ENCODE measurements at places on chromosomes 6 and 20. TPM values are rescaled to one million over a fixed set of nuclear protein-coding genes. Genes with fewer than 3 reads are reported as not detected.

Gene IMPG1
- total RNA-seq = not detected

DNA sequence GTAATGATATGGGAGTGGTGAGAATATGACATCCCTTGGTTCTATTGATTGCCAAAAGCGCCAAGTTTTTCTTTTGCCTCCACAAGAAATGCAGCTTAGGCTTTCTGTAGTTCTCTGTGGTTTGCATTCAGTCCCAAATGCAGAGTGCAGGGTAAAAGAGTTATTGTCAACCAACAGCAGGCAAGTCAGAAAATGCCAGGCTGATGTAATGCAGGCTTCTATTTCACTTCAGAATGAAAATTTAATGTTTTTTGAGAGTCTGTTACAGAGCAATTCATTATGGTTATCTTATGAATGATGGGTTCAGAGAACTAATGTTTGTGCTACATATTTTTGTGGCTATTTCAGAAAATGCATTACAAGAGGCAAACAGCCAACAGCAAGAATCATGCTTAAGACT, 293.5 kb downstream of the CENPW start:
- H3K27ac ChIP-seq = no peak overlapping the region
- no peaks in the 10 kb centered on the region for H3K36me3 ChIP-seq
- peaks cover 11% of the 10 kb centered on the region for H3K4me1 ChIP-seq
- H3K27me3 ChIP-seq = no peaks in the 10 kb centered on the region

Gene SLC22A1
- total RNA-seq = 0.25 TPM

GRCh38 chr6:134079406-134079921, 27.0 kb upstream of the SLC2A12 start:
- H3K27ac ChIP-seq = 0 out of 2 replicates have a peak overlapping the region, but pooled peaks have one; percentile 14
- no peak for DNase-seq
- H3K27me3 ChIP-seq = no peaks in the 10 kb centered on the region

Gene SCRT2
- total RNA-seq = not detected

DNA sequence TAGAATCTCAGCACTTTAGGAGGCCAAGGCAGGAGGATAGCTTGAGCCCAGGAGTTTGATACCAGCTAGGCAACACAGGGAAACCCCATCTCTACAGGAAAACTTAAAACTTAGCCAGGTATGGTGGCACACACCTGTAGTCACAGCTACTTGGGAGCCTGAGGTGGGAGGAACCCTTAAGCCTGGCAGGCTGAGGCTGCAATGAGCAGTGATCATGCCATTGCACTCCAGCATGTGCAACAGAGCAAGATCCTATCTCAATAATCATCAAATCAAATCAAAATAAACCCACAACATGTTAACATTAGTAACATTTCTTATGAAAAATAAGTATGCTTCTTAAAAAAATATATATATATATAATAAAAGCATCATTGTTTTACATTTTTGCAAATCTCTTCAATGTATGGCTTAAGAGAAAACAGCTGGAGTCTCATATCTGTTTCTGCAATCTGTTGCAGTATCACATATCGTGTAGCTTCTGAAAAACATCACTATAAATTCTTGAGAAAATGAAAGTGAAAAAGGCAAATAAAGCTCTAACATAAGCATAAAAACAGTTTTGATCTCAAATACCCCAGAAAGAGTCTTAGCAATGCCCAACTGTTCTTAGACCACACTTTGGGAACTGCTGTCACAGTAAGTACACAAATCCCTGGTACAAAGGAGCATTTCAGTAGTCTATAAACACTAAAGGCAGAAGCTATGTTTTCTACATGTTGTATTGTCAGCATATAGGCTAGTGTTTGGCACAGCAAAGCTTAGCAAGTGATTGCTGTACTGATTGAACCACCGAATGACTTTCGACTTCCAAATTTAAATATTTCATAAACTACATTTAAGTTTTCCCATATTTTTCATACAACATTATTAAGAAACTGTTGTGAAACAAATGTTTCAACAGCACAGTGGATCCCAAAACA, 8.0 kb downstream of the MMUT start:
- H3K36me3 ChIP-seq = peaks cover 5% of the 10 kb centered on the region
- no peaks in the 10 kb centered on the region for H3K4me1 ChIP-seq
- no peak overlapping the region for H3K27ac ChIP-seq
- no peaks in the 10 kb centered on the region for H3K27me3 ChIP-seq

GRCh38 chr6:119215309-119215708, 134.3 kb downstream of the MAN1A1 start:
- DNase-seq = no peak
- no peaks in the 10 kb centered on the region for H3K27me3 ChIP-seq
- no peaks in the 10 kb centered on the region for H3K4me1 ChIP-seq
- H3K27ac ChIP-seq = no peak overlapping the region
- H3K4me3 ChIP-seq = no peak overlapping the region
- H3K36me3 ChIP-seq = no peaks in the 10 kb centered on the region

- no peaks in the 10 kb centered on the region for H3K27me3 ChIP-seq
- H3K36me3 ChIP-seq = no peaks in the 10 kb centered on the region
- no peak overlapping the region for H3K4me3 ChIP-seq
- DNase-seq = no peak
- H3K27ac ChIP-seq = no peak overlapping the region
- H3K4me1 ChIP-seq = no peaks in the 10 kb centered on the region
Observed at GRCh38 chr6:4550227-4550597, 226.0 kb upstream of the CDYL start.

GRCh38 chr20:40686893-40687292, 2.1 kb downstream of the MAFB start:
- H3K27me3 ChIP-seq = peaks cover 61% of the 10 kb centered on the region
- no peak for DNase-seq
- no peak overlapping the region for H3K4me3 ChIP-seq

Measured in PC-9 (cell line).